SK-MEL-5 (cell line): ENCODE measurements at places on chromosomes 3 and 15. TPM values are rescaled to one million over a fixed set of nuclear protein-coding genes. Genes with fewer than 3 reads are reported as not detected.

- DNase-seq, result no peak
These were observed 339.2 kb downstream of the CHL1 start for GRCh38 chr3:535566-536416.

The SOX2 gene
- total RNA-seq, result 0.45 and 1.2 TPM in 2 replicates

GRCh38 chr3:56351537-56351936 lies 116.7 kb downstream of the ERC2 start:
- DNase-seq, result no peak

- peak; percentile 38 for DNase-seq
These were observed 36.3 kb downstream of the LRTM1 start for GRCh38 chr3:54891540-54891897.

- peak; percentile 31 for DNase-seq
These were observed 21.8 kb upstream of the ATP13A5 start for GRCh38 chr3:193400304-193400703.

GRCh38 chr15:89075101-89075640 lies 13.1 kb upstream of the ABHD2 start:
- DNase-seq, result no peak

DNA sequence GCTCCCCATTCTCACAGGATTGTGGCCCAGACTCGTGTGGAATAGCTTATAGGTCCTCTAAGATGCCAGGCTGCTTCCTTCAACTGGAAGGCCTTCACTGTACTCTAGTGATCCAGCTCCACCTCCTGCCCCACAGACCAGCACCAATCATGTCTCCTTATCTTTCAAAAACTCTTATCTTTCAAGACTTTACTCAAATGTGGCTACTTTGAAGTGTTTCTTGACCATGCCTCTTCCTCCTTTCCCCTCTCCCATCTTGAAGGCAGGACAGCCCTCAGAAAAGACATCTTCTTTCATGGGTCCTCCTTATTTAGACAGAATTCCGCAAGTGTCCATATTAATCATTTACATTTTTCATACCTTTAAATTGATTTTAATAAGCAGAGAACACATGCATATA lies 142.3 kb downstream of the CHST2 start:
- DNase-seq, result no peak

GRCh38 chr15:57183041-57183440 lies 193.3 kb upstream of the CGNL1 start:
- DNase-seq, result no peak

GRCh38 chr3:168249550-168250414 lies 154.1 kb upstream of the GOLIM4 start:
- DNase-seq, result peak; percentile 66

DNA sequence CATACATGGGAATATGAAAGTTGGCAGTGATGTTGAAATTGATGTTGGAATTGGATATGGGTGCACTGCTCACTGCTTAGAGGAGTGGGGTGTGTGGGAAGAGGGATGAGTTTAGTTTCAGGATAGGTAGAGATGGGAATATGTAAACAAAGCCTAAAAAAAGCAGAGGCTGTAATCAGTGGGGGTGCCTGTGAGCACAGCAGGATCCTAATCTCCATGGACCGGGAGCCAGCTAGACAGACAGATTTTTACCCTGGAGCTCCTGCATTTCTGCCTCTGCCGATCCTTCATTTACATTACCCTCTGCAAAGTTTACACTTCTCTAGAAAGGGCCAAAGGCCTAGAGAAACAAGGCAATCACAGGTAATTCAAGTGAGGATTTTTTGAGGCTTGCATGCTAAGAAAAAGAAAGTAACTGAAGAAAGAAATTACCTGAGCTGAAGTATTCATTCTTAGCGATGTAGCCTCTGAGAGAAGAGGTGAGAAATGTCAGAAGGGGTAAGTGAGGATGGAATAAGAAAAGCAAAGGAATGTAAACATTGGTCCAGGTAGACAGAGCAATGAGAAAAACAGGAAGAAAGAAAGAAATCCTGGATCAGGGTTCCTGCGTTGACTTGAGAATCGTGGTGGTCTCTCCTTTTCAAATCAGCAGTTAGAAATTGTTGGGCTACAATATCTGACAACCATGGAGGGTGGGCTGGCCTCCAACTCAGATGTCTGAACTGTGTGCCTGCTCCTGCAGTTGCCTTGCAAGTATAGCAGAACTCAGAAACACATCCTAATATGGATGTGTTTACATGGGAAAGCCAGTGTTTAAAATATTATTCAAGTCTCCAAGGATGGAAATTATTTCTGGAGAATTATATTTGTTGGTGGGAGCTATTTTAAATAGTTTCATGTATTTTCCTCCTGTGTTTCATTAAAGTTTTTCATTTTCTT lies 79.8 kb downstream of the CRTC3 start:
- no peak for DNase-seq

The OR5H15 gene
- total RNA-seq, result not detected in 2 replicates

DNA sequence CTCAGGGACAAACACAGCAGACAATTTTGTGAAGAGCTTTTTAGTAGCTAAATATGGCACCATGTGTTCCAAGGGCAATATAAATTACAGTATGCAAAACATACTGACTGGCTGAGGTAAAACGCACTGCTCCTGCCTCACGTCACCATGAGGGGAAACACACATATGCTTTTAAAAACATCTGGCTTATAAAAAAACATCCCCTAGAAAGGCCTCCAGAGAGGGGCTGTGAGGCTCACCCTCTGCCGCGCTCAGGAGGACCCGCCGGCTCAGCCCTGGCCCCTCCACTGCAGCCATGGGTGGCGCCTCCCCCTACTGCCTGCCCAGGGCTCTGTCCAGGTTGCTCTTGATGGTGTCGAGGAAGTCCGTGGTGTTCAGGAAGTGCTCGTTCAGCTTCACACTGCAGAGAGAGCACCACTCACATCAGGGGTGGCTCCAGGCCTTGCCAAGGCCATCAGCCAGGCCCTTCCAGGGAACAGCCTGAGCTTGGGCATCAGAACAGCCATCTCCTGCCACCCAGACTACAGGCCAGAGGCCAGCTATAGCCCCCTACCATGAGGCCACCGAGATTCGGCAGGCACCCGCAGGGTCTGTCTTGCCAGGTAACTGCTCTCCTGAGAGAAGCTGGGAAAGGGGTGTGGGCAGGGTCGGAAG lies 18.2 kb downstream of the IDH2 start:
- no peak for DNase-seq

The NR2E3 gene
- not detected in 2 replicates for total RNA-seq

The TRPM1 gene
- 105 and 109 TPM in 2 replicates for total RNA-seq
